Activated CD8-positive, alpha-beta memory T cell treated with anti-CD3 and anti-CD28 coated beads for 1 hour (primary cell): ENCODE measurements at places on chromosomes 12 and 14.

DNA sequence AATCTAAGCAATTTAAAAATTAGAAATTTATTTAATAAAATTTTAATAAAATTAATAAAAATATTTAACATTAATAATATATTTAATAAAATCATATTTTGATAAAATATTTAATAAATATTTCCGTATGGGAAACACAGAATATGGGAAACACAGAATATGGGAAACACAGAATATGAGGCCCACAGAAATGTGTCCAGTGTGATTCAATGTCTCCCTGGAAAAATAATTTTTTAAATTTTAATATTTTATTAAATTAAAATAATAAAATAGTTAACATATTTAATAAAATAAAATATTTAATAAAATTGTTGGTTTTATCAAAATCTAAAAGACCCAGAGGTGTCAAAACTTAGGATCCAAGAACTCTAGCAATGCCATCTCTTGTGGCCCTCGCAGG, 186.4 kb downstream of the TMEM132D start:
- DNase-seq: no peak

DNA sequence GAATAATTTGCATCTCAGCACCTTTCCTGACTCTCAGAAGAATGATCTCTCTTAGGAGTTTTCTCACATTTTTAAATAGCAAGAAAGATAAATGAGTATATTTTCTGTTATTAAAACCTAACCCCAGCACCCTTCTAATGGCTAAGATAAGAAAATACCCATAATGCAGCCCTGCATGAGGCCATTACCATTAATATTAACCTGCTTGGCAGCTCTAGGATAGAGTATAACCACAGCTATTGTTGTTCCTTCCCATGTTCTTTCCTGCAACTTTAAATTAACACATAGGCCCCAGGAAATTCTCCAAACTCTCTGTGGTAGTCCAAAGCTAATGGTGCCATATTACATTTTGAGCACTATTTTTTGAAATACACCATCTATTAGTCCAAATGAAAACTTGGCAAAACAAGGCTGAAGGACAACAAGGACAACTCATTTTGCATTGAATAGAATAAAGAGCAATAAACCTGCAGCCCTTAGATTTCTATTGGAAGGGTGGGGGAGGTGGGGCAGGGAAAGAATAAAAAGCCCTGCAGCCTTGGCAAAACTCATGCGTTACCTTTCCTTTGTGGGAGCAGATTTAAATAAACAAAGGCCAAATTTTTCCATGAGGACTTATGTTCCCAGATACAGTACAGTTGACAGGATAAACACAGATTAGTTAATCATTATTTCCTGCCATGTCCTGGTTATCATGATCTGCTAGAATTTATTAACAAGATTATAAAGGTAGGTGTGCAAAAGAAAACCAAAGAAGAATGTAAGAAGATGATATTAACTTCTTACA, 46.9 kb downstream of the BTG1 start:
- no peak for DNase-seq

DNA sequence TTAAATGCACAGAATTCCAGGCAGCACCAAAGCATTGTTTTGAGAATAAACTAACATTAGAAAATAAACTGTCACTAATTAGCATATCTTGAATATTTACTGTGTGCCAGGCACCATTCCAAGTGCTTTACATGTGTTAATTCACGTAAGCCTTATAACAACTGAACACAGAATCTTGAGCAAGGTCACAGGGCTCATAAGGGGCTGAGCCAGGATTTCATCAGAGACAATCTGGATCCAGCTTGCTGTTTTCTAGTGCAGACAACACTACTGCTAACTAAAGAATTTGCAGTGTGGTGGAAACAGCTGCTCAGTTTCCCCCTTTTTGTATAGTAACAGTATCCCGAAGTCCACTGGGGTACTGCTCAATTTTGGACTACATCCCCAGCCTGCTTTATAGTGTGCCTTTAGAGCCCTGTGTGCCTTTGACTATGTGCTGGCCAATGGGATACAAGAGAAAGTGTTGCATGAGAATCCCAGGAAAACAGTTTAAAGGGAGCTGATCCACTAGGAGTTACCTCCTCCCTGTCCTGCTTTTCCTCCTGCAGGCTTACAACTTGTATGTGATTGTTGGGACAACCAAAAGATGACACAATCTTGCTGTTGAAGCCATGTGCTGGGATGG, 36.0 kb upstream of the RMST start:
- no peak for DNase-seq

DNA sequence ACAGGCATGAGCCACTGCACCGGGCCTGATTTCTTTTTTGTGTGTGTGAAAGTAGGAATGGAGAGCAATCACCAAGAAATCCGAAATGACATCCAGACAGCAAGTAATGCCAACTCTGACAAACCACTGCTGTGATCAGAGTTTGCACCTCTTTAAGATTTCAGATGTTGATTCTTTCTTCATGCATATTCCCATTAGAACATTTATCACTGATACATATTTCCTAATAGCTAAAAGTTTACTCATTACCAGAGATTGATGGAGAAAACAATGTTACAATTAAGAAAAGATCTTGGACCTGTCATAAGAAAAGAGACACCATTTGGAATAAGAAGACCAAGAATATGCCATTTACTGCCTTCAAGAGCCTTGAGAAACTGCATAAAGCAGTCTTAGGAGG, 217.0 kb upstream of the MGAT4C start:
- DNase-seq: no peak

- no peak for DNase-seq
These were observed 145.9 kb downstream of the ETV6 start for GRCh38 chr12:11795192-11795912.

DNA sequence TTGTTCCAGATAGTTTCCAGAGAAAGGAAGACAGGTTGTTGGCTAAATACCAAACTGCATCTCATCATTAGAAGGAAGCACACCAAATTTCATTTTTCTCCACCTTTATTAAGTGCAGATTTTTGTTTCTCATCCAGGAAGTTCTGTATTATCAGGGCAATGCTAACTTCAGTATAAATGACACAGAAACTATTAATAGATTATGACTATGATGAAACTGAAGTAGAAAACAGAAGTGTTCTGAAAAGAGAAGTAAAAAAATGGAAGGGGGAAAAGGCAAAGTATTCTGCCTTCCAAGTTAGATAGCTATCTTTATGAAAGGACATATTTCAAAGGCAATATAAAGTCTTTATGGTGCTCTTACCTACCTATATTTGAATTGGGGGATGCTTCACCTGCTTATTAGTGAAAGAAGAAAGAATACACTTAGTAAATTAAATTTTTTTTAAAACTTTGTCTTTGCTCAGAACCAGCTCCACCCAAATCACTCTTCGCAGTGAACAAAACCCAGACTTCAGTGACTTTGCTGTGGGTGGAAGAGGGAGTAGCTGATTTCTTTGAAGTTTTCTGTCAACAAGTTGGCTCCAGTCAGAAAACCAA, 223.9 kb downstream of the PTPRO start:
- no peak for DNase-seq

- DNase-seq: no peak
These were observed 975.1 kb downstream of the AACS start for GRCh38 chr12:126040307-126040706.

- DNase-seq: no peak
These were observed 165.9 kb downstream of the KTN1 start for GRCh38 chr14:55745906-55746305.

DNA sequence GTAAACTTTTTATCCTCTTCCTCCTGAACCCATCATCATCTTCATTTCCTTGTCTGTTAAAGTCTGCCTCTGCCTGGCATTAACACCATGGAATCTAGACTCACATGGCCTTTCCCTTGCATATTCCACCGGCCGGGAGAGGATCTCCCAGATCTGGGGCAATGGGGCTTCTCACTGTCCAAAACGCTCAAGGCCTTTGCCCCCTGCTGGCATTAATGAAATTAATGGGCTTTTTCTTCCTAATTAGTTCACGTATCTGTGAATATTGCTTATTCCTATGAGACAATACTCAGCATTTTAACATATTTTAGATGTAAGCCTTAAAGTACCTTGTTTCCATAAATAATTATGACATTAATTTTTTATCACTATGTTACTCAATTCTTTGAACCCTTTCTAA, 42.9 kb upstream of the CAPRIN2 start:
- no peak for DNase-seq

- no peak for DNase-seq
These were observed 411.0 kb upstream of the OR4E1 start for GRCh38 chr14:22084393-22085281.

DNA sequence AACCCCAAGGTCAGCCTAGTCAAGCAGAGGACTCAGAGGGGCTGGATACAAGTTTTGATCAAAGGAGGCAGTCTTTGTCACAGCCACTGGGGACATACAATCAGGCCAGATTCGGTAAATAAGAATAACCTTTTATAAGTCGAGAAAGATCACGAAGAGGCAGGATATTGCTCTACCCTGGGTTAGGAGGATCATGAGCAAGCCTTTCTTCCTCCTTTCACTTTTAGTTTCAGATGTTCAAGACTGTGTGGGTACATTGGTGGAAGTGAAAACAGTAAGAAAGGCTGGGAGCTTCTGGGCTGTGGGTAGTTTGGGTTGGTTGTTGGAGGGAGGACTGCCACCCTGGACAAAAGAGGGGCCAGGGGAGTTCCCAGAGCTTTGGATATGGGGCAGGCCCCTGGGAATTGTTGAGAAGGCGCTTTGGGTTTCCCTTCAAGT, 127.7 kb downstream of the SNAPC1 start:
- no peak for DNase-seq

DNA sequence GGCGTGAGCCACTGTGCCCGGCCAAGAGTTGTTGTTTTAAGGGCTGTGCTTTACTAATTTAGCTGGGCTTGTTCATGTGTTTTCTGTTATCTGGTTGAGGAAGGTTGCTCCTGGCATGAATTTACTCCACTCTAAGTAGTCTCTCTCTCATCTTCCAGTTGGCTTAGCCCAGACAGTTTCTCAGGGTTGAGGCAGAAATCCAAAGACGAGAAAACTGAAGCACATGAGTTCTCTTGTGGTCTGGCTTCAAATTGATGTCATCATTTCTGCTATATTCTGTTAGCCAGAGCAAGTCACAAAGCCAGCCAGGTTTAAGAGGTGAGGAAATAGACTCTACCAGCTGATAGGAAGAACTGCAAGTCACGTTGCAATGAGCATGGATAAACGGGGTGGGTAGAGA, 57.9 kb downstream of the E2F7 start:
- no peak for DNase-seq

GRCh38 chr14:105866841-105867321, 340.5 kb downstream of the TMEM121 start:
- no peak for DNase-seq

DNA sequence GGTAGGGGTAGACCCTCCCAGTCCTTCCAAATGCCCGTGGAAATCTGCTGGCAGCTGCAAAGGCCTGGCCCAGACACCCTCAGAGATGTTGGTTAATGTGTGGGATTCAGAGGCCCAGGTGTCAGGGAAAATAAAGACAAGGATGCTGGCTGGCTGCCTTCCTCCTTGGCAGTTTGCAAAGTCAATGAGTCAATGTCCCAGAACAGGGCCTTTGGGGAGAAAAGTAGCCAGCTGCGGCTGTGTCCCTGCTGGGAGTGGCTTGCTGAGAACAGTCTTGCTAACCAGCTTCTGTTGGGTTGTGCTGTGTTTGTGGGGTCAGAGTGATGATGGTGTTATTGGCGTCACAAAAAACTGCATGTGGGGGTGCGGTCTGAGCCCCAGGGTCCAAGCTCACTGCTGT, 29.2 kb downstream of the GLRX5 start:
- no peak for DNase-seq

GRCh38 chr12:123767613-123768012, 5.5 kb downstream of the DNAH10 start:
- DNase-seq: no peak

DNA sequence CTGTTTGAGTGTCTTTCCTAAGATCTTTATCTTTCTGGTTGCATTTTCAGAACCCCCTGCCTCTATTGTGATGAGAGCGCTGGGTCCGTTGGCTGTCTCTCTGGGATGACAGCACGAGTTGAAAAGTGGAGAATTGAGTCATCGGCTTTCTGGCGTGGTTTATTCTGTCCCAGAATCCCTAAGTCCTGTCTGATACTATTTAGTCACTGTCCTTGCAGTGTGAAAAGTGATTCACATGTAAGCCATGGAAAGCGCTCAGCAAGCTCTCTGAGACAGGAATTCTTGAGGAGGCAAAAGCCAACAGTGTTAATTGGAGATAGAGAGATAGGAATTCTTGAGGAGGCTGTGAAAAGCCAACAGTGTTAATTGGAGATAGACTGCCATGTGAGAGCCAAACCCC, 121.7 kb downstream of the CHST11 start:
- DNase-seq: no peak

DNA sequence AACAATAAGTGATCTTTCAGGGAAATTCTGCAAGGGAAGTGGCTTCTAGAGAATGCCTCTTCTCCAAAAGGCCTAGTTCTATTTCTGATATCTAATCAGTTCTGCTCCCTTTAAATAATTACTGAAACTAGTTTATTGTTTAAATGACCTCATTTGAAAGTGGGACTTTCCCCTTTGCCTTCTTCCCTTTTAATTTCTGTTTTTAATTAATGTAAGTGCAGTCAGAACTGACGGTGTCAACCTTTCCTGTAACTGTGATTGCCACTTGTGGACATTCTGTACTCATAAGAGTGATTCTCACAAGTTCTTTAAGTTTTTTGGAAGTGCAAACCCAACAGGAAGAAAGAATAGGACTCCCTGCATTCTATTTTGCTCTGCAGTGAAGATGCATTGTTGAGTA, 265.3 kb upstream of the PLEKHG7 start:
- no peak for DNase-seq
